Activated naive CD8-positive, alpha-beta T cell treated with anti-CD3 and anti-CD28 coated beads, Interleukin-2, amount 50 U/mL, for 24 hours (primary cell): ENCODE measurements at places on chromosomes 6 and 20.

DNA sequence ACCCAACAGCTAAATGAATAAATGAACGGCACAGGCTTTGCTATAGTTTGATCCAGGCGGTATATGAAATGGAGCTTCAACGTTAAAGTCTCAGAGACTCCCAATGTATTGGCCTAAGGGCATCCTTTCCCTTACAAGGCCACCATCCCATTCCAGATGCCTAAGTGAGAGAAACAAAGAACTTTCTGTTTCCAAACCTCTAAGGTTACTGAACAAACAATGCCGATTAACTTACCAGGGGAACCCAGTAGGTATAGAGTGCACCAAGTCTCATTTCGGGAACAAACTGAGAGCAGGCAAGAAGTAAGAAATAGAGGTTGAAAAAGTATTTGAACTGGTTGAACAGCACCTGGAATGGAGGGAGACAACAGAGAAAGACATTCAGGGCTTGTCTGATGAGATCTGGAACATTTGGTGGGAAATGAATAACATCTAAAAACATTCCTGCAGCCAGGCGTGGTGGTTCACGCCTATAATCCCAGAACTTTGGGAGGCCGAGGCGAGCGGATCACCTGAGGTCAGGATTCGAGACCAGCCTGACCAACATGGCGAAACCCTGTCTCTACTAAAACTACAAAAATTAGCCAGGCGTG, 42.5 kb downstream of the ATP9A start:
- no peak for DNase-seq

- no peak for DNase-seq
Observed at GRCh38 chr20:45462711-45463509, 6.6 kb upstream of the WFDC2 start.

GRCh38 chr6:78578430-78578829, 288.9 kb upstream of the IRAK1BP1 start:
- DNase-seq, result no peak

DNA sequence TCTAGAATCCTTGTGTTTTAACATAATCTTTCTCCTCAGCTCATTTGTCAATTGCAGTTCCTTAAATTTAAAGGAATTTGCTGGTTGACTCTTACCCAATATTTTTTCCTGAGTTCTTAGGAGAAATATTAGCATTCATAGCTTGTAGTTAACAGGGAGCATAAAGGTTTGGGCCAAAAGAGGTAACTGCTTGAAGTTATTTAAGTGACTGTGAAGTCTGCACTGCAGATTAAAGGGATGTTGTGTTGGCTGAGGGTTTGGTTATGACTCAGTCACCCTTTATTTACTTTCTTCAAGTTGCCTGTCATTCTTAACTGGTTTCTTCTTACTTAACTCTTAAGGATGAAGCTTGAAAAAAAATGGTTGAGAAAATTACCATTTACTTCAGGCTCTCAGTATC, 220.3 kb upstream of the LAMP5 start:
- no peak for DNase-seq

- no peak for DNase-seq
Observed at GRCh38 chr6:32117461-32117860, 8.3 kb upstream of the TNXB start.

DNA sequence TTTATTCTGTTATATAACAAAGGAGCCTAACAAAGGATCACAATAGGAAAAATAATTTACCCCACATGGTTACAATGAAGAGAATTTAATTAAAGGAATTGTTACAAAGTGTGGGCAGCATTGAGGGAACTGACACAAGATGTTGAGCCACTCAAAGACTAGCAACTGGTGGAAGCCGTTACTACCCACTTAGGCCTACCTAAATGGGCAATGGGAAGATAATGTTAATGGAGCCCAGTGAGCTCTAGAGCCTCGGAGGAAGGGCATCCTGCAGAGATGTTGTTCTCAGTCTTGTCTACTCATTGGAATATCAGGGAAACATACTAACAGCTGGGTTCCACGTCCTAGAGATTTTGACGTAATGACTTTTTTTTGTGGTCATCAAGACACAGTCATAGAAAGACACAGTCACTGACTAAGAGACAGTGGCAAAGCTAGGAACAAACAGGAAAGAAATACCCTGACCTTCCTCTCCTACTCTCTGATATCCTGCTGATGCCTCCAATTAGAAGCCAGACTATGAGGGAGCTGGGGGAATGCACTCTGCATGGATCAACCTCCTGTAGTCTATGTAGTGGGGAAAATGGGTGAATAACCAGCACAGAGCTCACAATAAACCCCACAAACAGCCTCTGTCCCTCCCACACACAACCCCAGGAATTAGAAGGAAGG, 523.8 kb upstream of the FLRT3 start:
- DNase-seq, result no peak

DNA sequence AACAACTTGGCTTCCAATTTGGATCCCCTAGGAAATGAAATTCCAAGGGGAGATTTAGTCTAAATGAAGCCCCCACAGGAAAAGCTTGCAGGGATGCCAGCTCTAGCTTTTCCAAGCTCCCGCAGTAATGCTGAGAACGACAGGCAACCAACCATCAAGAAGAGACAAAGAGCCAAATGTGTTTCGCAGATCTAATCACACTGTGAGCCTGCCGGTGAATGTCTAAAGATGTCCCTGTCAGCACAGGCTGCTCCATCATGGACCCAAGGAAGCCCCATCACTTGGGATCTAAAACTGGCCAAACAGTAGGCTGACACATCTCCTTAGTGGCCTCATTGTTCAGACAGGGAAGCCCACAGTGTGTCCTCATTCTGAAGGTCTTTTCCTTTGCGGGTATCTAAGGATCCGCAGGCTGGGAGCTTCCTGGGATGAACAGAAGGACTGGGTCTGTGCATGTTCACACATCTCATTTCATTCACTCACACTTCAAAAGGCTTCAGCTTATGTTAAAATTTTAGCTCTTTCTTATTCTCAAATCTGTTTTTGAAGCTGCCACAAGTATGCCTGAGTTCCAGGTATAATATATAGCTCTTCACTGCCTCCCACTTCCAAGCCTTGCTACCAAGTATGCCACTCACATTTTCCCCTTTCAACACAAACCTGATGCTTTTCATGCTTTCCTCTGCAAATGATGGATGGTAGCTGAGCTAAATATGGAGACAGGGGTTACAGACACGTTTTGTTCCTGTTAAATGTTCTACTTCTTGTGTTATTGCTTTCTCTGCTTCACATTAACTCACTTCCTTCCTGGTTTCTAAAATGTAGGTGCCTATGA, 229.8 kb downstream of the HIVEP2 start:
- DNase-seq, result no peak

GRCh38 chr6:41677124-41677921, 39.1 kb downstream of the MDFI start:
- no peak for DNase-seq

DNA sequence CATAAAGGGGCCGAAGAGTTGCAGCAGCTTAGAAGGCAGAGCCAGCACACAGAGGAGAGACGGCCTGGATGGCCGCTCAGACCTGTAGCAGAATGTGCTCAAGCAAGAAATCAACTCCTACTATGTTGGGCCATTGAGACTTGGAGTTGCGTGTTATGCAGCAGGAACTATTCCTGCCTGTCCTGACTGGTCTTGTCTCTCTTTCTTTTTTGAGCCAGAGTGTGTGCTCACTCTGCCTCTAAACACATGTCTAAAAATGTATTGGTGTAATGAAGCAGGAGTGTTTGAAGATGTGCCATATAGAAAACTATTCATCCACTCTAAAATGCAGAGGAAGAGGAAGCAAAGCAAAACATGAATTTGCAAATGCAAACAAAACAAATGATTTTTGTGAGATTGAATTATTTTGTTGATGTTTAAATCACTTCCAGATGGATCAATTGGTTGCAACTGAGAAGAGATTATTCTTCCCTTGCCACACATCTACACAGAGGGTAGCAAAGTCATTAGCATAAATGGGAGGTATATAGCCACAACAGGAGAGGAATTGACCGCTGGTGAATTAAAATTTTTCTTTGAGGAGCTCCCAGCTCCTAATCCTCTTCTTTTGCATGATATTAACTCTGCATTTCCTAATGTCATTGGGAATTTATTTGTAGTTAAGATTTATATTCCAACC, 20.4 kb upstream of the SYNJ2 start:
- DNase-seq, result no peak

DNA sequence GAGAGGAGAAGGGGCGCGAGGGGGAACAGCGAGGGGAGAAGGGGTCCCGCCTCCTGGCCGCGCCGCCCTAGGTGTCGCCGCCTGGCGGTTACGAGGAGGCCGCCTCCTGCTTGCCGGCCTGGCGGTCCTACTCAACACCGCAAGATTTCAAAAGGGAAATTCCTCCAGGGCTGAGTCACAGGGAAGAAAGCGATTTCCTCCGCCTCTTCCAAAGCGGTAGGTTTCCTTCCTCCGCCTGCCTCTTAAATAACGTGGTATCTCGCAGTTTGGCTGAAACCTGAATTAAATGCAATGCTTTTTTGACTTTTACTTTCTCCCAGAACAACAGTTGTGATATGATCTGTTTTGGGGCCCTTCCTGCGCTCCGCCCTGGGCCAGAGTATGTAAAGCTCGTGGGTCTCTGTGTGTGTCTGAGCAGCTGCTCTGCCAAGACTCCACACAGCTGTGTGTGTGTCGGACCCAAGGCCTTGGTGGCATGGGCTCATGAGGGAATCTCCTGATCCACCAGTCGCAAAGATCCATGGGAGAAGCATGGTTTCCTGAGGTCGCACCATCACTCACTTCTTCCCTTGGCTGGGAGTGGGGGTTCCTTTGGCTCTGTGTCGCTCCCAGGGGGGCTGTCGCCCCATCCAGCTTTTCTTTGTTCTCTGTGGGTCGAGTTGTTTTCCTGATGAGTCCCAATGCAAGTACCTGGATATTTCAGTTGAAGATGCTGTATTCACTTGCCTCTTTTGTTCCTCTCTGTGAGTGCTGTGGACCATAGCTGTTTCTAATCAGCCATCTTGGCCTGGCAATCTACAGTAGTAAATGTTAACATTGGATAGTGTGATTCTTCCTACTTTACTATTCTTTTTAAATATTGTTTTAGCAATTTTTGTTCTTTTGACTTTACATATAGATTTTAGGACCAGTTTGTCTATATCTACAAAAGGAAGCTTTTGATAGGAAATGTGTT, 31.6 kb upstream of the NOTCH4 start:
- DNase-seq, result peak; percentile 72

- DNase-seq, result no peak
Observed at GRCh38 chr6:77740380-77740779, 87.5 kb downstream of the MEI4 start.

DNA sequence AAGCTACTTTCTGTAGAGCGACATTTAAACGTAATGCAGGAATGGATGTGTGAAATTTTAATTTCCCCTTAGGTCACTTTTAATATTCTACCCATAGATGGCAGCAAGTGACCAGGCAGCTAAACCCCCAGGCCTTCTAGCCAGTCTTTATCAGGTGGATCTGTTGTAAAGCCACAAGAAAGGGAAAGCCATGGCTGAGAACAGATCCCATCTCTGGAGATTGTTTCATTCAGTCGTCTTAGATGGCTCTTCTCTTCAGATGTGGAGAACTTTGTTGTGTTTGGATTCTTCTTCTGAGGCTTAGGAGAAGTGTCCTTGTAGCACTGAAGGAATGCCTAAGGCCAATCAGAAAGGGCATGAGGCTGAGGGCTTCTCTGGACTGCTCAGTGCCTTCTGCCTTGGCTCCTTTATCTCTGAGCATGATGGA, 15.8 kb upstream of the RNF182 start:
- DNase-seq, result peak; percentile 38

DNA sequence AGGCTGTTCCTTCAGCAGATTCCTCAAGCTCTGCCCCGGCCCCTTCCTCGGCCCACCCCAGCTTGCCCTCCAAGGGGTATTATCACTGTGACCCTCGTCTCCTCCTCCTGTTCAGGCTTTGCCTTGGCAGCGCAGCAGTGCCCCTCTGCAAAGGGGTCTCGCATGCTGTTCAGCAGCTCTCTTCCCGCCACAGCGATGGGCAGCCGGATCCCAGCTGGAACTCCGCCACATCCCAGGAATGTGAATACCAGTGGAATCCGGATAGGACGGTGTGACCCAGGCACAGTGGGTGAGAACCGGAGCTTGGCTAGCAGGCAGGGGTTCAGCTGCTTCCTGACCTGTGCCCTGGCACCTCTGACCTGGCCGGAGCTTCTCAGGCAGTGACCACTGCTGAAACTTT, 52.9 kb downstream of the RNASET2 start:
- DNase-seq, result no peak

GRCh38 chr6:130890521-130890971, 63.3 kb downstream of the SMLR1 start:
- no peak for DNase-seq

- no peak for DNase-seq
Observed at GRCh38 chr6:52363228-52363867, 1.4 kb downstream of the PAQR8 start.

GRCh38 chr6:159169193-159169555, at the start of gene FNDC1:
FNDC1 (plus strand) TSS chr6:159169400; CDS start chr6:159169597, 197 bp downstream.
- DNase-seq, result peak; percentile 78

DNA sequence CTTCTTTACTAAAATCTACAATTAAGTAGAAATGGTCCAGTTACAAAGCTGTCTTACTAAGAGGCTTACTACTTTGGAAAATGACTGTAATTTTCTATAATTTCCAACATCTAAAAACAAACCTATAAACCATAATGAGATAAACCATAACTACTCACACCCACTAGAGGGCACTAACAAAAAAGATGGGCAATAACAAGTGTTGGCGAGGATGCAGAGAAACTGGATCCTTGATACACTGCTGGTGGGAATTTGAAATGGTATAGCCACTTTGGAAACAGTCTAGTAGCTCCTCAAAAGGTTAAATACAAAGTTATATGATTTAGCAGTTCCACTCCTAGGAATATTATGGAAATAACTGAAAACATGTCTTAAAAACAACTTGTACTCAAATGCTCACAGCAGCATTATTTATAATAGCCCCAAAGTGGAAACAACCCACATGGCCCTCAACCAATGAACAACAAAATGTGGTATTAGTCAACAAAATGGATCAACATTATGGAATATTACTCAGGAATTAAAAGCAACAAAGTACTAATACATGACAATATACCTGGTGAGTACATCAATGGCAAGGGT, 50.6 kb downstream of the GJA10 start:
- no peak for DNase-seq

- no peak for DNase-seq
Observed at GRCh38 chr20:38325905-38326304, 20.4 kb upstream of the LBP start.

- no peak for DNase-seq
Observed at GRCh38 chr20:18314786-18315406, 26.6 kb downstream of the ZNF133 start.

- no peak for DNase-seq
Observed at GRCh38 chr6:125058546-125058945, 95.0 kb upstream of the TPD52L1 start.

DNA sequence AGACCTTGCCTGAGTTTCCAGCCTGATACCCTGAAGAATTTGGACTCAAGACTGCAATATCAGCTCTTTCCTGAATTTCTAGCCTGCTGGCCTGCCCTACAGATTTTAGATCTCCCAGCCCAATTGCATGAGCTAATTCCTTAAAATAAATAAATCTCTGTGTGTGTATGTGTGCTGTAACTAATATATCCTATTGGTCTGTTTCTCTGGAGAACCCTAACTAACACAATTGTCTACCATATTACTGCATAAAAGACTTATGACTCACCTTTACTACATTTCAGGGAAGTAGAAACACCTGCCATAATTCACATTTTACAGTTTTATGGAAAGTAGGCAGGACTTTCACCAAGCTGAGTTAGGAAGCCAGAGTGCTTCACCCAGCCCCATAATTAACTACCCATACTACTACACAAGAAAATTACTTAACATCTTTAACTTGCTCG, 90.7 kb upstream of the BEND6 start:
- no peak for DNase-seq

GRCh38 chr20:31474097-31474436, 860 bp downstream of the DEFB124 start:
- no peak for DNase-seq

GRCh38 chr20:58854638-58855471, 2.3 kb downstream of the GNAS start:
- DNase-seq, result no peak

- DNase-seq, result no peak
Observed at GRCh38 chr6:1662534-1662933, 52.8 kb downstream of the FOXC1 start.
